Gastroesophageal sphincter (tissue), 4 donors: ENCODE measurements at places on chromosomes 7 and 10. TPM values are rescaled to one million over a fixed set of nuclear protein-coding genes. Genes with fewer than 3 reads are reported as not detected.

RBP3 gene
- not detected for total RNA-seq

GRCh38 chr7:95155965-95156364, 168.4 kb downstream of the PON1 start:
- no peak for ATAC-seq

DNA sequence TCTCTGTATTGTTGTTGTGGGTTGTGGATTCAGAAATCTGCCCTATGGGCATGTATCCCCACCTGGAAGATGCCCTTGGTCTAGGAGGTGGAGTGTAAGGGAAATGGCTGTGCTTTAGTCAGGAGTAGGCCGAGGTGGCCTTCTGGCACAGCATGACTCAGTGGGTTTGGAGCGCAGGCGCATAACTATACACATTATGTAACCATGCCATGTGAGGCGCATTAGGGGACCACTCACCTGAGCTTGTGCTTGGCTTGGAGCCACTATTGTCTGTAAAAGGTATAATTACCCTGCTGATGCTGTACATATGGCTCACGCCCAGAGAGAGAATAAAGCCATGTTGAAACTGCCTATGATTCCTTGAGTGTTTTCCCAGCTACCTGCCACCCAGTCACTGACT, 20.6 kb upstream of the ADAMTS14 start:
- no peak for ATAC-seq

NUTM2E gene
- total RNA-seq = not detected

DNA sequence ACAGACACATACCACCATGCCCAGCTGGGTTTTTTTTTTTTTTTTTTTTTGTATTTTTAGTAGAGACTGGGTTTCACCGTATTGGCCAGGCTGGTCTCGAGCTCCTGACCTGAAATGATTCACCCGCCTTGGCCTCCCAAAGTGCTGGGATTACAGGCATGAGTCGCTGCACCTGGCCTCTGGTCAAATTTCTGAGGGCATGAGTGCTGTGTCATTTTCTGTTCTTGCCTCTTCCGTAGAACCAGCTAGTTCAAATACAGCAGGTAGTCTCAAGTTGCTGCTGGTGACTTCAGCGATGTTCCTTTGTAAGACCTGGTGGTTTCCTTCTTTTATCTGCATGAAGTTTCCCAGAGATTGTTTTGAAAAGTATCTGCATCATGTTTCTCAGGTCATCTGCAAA, 134.8 kb upstream of the SHH start:
- no peak for ATAC-seq

EPO gene
- not detected for total RNA-seq

GRCh38 chr7:156918635-156919034, 25.7 kb upstream of the LMBR1 start:
- no peak for ATAC-seq

DNA sequence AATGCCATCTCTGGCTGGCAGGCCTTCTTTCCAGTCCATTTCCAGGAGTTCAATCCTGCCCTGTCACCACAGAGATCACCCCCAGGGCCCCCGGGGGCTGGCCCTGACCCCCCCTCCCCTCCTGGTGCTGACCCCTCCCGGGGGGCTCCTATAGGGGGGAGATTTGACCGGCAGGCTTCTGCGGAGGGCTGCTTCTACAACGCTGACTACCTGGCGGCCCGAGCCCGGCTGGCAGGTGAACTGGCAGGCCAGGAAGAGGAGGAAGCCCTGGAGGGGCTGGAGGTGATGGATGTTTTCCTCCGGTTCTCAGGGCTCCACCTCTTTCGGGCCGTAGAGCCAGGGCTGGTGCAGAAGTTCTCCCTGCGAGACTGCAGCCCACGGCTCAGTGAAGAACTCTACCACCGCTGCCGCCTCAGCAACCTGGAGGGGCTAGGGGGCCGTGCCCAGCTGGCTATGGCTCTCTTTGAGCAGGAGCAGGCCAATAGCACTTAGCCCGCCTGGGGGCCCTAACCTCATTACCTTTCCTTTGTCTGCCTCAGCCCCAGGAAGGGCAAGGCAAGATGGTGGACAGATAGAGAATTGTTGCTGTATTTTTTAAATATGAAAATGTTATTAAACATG, 6.0 kb downstream of the CHPF2 start:
- ATAC-seq = no peak

RBP4 gene
- total RNA-seq = not detected
